Stimulated activated CD4-positive, alpha-beta T cell treated with anti-CD3 and anti-CD28 coated beads, Interleukin-15, amount 100 ng/mL, for 1 hour (primary cell): ENCODE measurements at places on chromosomes 3 and 15.

DNA sequence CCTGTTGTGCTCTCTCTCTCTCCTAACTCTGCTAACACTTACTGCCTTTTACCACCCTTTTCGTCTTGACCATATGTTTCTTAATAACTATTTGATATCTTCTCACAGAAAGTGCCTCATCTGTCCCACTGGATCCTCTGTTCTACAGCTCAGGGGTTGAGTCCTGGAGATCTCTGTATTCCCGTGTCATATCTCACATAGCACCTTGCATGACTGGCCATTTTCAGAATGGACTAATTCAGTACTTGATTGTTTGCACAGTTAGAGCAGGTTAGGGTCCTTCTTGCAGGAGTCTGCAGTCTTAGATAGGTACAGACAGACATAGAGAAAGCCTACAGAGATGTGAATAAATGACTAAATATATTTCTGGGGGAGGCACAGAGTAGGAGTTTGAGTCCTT is 20.9 kb downstream of the HACD3 start:
- no peak for DNase-seq

- DNase-seq, result no peak
These were observed 203.9 kb downstream of the NEK10 start for GRCh38 chr3:27165321-27165721.

- DNase-seq, result no peak
These were observed 9.4 kb upstream of the MB21D2 start for GRCh38 chr3:192927016-192927415.

DNA sequence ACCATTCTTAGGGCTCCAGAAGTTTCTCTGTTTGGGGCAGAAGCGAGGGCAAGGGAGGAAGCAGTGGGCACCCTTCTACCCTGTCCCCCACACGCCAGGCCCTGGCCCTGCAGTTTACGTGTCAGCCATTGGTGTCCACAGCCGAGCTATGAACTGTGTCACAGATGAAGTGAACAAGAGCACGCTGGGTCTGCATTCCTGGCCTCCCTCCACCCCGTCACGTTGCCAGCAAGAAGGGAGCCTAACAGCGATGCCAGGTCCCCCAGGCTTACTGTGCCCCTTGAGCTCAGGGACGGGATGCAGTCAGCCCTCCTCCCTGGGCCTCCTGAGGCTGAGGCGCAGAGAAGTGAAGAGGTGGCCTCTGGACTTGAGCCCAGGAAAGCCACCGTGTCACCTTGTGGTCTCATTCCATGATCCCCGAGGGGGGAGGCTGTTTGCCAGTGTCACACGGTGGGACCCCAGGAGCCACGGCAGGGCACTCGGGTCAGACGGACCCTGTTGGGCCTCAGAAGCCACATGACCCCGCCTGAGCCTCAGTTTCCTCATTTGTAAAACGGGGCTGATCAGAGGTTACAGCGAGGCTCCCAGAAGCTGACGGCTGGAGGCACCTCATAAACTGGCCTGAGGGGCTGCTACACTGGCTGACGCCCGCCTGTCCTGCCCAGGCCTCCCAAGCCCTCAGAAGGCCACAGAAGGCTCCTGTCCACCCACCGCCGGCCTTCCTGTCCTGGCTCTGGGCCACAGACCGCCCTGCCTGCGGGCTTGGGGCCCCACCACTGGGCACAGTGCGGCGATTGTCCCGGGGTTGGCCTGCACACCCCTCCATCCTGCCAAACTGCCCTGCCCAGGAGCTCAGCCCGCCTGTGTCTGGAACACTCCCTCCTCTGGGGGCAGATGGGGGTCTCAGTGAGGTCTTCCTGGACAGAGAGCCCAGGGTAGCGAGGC is 18.6 kb downstream of the IQSEC1 start:
- DNase-seq, result no peak

DNA sequence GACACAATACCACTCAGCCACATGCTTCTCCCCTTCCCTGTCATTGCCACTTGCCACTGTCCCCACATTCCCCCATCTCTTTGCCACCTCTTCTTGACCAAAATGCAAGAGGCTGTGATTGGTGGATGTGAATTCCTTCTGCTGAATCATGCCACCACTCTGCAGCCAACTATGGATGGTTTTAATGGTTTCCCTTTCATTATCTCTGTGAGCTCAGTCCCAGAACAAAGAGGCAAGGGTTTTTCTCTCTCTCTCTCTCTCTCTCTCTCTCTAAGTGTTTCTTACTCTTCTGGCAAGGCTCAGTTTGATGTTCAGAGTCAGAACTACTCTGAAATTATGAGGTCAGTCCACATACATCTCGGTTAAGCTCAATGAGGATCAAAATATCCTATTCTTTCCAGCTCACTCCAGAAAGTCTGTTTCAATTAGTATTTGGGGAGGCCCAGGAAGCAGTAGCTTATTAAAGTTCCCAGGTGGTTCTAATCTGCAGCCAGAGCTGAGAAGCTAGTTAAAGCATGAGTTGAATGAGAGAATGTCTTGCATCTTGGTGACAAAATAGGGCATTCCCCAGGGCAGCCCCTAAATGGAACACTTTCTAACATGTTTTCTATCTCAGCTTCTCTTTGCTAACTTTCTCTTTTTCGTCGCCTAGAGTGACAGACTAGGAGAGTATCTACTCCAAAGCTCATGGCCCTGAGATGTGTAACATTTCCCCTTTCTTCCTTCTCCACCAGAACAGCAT is 8.5 kb upstream of the ILDR1 start:
- no peak for DNase-seq
